Activated T-helper 1 cell treated with anti-CD3 and anti-CD28 coated beads, Interleukin-12 subunit alpha, Interleukin-12 subunit beta, Interleukin-2, Interleukin-4 antibody, amounts not matched to agents 30 ng/mL and 10 ng/mL and 1 ng/mL, durations not matched to agents 14 hours and 24 hours and 36 hours (primary cell): ENCODE measurements at places on chromosomes 3 and 15. TPM values are rescaled to one million over a fixed set of nuclear protein-coding genes. Genes with fewer than 3 reads are reported as not detected.

Gene ST3GAL6
- total RNA-seq = 0.44 and 0.83 TPM in 2 replicates

Gene CNTN6
- not detected in 2 replicates for total RNA-seq

Gene INKA1
- total RNA-seq = 1.3 and 2.7 TPM in 2 replicates

Gene BOC
- total RNA-seq = 2.1 and 3.3 TPM in 2 replicates

Gene SYNM
- total RNA-seq = 2.0 and 2.2 TPM in 2 replicates

Gene FBXO40
- not detected in 2 replicates for total RNA-seq

Gene PPARG
- total RNA-seq = 2.3 and 2.5 TPM in 2 replicates

Gene MAGEF1
- 16.0 and 17.3 TPM in 2 replicates for total RNA-seq

Gene PLA2G4F
- total RNA-seq = not detected in 2 replicates

Gene ASB14
- total RNA-seq = not detected in 2 replicates

Gene CFAP44
- total RNA-seq = 2.9 and 3.2 TPM in 2 replicates

- no peak for DNase-seq
Measured at GRCh38 chr3:52400275-52400793, 44.6 kb downstream of the SEMA3G start.

DNA sequence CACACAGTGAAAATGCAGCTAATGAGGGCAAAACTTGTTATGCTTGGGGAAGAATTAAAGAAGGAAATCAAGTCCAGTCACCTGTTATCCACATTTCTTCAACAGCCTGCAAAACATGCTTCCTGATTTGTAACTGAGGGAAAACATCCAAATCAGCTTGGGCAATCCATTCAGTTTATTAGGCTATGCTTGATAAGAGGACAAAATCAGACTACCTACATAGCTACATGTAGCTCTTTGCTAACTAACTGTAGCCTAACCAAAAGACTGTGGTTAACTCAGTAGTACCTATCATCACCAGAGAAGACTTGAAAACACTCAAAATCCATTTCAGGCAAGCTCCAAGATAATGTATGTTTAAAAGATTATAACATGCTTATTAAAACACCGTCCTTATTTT, 436.4 kb downstream of the SHQ1 start:
- DNase-seq = no peak

DNA sequence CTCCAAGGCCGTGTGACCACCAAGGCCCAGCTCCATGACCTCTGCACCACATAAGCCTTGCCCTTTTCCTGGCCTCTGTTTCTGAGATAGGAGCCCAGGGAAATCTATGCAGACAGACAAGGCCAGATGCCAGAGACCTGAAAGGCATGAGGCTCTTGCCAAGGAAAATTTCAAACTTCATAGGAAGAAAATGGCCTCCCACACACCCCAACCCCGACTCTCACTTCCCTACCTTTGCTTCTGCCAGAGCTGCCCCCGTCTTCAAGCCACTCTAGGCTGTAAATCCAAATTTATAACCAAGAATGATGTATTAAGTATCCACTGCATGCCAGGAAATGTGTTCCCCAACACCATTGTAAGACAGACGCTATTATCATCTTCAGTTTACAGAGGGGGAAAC, 65.5 kb upstream of the HRH1 start:
- no peak for DNase-seq

DNA sequence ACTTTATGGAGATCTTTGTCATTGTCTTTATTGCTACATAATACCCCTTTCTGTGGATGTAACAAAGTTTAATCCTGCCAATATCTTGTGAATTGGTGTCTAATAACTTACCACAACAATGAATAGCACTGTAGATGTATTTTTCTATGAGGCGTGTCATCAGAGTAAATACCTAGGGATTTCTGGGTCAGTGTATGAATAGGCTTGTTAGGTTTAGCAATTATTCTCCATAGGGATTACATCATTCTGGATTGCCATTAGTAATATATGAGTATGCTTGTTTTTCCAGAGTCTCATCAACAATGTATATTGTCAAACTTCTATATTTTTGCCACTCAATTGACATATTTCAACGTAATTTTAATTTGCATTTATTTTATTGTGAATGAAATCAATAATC, 67.9 kb downstream of the UNC13C start:
- no peak for DNase-seq

- no peak for DNase-seq
Measured at GRCh38 chr15:74752531-74752930, 3.9 kb downstream of the CYP1A2 start.

DNA sequence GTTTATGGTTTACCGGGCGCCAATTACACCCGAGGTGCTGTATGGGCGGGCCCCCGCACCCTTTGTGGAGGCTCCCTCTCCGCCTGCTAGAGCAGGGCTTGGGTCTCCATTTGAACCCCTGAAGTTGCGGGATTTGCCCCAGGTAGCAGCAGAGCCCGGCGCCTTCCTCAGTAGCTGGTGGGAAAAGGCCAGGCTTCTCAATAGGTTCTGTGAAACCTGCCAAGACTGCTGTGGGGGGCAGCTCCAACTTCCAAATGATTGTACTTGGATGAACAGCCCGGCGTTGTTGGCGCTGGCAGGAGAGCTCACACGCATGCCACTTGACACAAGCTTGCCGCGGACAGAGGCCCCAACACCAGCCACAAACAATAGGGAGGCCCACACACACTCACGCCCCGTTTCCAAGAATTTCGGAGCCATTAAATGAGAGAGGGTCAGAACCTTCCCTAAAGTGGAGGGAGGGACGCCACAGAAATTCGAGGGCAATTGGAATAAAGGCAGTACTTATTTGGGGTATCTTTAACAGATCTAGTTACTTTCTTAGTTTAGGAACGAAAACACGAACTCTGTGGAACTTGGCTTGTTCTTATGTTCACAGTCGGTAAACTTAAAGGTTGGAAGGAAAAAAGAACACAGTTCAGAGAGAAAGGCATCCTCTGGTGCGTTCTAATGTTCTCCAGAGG, 1.4 kb downstream of the EPHB3 start:
- DNase-seq = no peak

GRCh38 chr15:39549912-39550311, 31.0 kb upstream of the THBS1 start:
- DNase-seq = no peak

- DNase-seq = no peak
Measured at GRCh38 chr3:188747489-188747888, 424.3 kb upstream of the TPRG1 start.

- DNase-seq = no peak
Measured at GRCh38 chr3:79005084-79005483, 762.7 kb downstream of the ROBO1 start.

- no peak for DNase-seq
Measured at GRCh38 chr3:187983484-187984124, 170.4 kb upstream of the LPP start.

GRCh38 chr3:57985176-57985983, 22.8 kb upstream of the FLNB start:
- no peak for DNase-seq

GRCh38 chr3:99012051-99012450, 110.6 kb upstream of the DCBLD2 start:
- DNase-seq = no peak

DNA sequence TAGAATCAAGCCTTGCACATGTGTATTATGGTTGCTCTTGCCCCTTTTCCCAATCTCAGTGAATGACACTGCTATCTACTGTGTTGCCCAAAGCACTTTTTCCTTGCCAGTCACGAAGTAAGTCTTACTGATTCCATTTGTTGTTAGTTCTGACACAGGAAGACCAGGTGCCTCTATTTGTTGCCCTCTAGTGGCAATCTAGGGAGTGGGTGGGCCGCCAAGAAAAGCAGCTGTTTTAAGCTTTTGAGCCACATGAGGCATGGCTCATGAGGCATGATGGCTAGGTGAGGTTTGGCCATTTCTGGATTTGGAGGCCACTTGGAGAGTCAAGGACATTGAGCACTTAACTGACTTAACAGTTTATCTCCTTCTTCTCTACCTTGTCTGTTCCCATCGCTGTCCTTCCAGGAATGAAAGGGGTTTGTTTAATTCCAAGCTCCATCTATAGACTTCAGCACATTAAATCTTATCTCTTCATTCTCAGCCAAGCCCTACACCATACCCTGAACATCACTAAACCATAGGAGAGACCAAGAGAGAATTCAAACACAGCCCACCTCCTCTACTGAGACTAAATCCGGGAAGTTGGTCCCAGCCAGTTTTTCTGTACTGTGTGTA, 103.1 kb downstream of the HCN4 start:
- DNase-seq = peak; percentile 31

DNA sequence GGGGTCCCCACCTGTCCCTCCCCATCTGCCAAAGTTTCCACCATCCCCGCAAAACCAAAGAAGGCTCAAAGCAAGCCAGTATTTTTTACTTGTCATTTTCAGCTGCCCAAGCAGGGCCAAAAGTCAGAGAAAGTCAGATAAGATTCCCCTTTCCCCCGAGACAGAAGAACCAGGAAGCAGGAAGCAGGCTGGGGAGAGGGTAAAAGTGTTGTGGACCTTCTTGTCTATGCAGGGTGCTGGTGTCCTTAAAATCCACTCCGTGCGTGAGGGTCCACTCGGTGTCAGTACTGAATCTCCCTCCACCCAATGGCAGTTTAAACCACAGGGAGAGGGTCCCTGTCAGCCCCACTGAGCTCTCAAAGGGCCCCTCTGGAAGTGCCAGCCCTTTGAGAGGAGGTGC, 20.2 kb upstream of the RPL32 start:
- no peak for DNase-seq

- no peak for DNase-seq
Measured at GRCh38 chr3:72303926-72304325, 519.0 kb upstream of the PROK2 start.

DNA sequence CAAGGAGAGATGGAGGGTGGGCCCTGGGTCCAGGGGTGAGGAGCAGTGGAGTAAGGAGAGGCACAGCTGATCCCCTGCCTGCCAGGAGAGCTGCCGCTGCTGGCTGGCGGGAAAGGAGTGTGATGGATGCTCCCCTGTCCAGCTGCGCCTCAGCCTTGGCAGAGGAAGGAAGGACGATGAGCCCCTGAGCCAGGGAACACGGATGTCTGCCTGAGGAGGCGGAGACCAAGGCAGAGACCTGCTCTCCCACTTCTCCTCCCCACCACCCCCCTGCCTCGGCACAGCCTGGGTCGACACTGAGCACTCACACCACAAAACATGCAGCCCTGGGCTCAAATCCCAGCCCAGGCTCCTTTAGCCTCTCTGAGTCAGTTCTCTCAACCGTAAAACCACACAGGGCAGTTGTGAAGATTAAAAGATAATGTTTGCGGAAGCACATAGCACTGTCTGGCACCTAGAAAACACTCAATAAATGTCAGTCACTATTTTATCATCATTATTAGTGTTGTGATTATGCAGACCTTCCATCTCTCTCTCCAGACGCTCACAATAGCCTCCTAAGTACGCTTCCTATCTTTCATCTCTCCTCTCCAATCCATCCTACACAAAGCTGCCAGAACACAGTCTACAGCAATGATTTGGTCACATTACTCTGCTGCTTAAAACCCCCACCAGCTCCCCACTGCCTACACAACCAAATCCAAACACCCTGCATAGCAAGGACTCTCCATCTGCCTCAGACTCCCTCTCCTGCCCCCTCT, 52.2 kb downstream of the SEMA5B start:
- no peak for DNase-seq
